Stimulated activated CD8-positive, alpha-beta memory T cell treated with anti-CD3 and anti-CD28 coated beads, Interleukin-4, amount 100 ng/mL, for 24 hours (primary cell): ENCODE measurements at places on chromosomes 16 and 17.
A peak's percentile ranks its signal among the peaks of the same experiment; 100 is the strongest.

DNA sequence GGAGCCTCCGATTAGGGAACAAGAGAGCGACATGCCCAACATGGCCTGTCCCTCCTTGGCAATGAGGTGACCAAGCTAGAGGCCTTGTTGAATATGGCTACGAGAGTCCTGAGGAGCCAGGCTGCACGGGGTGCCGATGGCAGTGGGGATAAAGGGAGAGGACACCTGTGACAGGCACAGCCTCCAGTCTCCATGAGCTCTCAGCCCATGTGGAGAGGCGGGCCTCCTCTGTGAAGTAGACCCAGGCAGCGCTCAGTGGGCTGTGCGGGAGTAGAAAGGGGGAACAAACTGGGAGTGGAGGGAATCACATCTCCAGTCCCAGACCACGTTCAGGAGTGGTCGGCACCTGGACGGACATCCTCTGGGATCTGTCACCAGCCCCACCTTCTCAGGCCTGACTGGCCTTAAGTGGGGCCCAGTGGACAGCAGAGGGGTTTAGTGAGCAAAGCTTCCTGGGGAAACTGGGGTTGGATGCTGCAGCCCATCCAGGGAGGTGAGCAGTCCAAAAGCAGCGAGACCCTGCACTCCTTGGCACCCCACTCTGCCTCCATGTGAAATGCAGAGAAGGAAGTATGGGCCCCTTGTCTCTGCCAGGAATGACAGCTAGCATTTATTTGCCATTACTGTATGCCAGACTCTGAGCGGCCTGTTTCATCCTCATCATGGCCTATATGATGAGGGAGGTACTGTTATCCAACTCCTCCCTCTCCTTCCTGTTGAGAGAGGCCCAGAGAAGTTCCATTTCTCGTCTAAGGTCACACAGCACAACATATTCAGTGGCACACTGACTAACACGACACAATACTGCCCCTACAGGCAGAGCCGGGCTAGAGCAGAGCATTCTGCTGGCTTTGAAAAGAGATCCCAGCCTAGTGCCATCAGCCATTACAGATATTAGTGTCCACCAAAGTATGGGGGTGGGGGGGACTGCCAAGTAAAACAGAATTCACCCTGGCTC is 4.5 kb upstream of the TMEM92 start:
- peak; percentile 43 for DNase-seq

DNA sequence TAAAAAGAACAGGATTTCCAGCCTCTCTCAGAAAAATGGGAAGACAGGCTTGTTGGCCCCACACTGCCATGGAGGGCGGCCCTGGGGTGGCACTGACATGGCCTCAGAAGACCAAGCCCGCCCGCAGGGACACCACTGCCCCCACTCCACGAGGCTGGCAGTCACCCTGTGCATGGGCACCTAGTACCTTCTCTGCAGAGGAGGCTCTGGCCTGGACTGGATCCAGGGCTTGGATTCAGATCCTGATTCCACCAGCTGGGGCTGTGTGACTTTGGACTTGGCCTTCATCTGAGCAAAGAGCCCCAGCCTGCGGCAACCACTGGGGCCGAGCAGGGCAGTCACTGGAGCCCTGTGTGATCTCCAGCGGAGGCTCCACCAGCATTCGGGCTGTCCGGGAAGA is 16.8 kb upstream of the FASN start:
- no peak for DNase-seq

GRCh38 chr17:82645516-82645915 is 2.7 kb downstream of the WDR45B start:
- DNase-seq: no peak

GRCh38 chr17:38458521-38458920 is 30.3 kb downstream of the ARHGAP23 start:
- no peak for DNase-seq

DNA sequence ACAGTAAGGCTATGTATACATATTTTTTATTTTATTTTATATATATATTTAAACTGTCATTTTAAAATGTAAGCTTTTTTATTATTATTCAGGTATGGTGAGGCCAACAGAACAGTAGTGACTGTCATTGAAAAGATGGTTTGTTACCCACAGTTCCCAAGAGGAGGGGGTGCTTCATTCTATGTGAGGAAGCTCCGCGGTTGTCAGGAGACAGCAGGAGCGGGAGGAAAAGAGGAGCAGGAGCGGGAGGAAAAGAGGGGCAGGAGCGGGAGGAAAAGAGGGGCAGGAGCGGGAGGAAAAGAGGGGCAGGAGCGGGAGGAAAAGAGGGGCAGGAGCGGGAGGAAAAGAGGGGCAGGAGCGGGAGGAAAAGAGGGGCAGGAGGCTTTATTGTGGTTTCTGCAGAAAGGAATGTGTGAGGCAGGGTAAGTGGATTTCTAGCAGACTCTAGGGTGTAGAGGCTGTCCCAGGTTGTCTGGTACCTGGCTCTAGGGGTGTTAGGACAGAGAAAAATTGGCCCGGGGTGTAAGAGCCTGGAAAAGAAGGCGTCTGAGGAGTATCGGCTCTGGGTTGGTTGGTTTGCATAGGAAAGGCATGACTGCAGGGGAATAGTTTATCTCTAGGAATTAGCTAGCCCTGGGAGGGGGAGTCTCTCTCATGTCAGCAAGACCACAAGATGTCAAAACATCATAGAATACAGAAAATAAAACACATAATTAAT is 64.0 kb downstream of the GP2 start:
- no peak for DNase-seq
